ENCODE measurements at places on chromosomes 1 and 21.

DNA sequence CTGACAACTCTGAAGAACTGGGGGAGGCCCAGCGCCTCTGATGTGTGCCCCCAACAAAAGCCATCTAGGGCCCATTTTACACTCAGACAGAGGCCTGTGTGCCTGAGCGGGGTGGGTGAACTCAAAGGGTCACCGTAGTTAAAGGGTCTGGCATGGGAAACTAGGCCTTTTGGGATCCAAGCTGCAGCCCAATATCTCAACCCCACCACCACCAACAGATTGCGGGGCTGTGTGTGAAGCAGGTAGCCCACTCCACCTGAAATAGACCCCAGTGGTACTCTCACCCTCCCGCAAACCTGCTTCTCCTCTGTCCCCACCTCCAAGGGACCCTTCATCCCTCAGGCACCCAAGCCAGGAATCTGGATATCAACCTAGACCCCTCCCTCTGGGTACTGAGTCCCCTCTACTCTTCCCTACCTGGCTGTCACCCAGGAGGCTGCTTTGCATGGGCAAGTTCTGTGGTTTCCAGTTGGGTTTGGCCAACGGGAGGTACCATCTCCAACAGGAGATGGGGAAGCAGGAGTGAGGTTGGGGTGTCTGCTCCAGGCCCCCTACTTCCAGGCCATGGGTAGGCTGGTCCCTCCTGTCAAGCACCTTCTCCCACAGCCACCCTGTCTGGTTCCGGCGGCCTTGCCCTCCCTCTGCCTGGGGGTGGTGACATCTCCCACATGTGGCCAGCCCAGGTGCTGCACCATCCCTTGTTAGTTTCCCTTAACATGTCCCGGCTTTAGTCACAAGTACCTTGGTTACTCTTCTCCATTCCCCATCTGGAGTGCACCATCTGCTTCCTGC lies 35.2 kb upstream of the LRP8 start:
- no peak for DNase-seq

GRCh38 chr1:204565617-204566582 lies 49.7 kb downstream of the MDM4 start:
- DNase-seq: peak; percentile 16

- no peak for DNase-seq
These were observed 140.6 kb downstream of the SYF2 start for GRCh38 chr1:25091658-25092057.

- DNase-seq: no peak
These were observed 1.6 kb downstream of the TADA1 start for GRCh38 chr1:166874464-166874863.

- no peak for DNase-seq
These were observed 484 bp upstream of the RHOC start for GRCh38 chr1:112707221-112708001.

DNA sequence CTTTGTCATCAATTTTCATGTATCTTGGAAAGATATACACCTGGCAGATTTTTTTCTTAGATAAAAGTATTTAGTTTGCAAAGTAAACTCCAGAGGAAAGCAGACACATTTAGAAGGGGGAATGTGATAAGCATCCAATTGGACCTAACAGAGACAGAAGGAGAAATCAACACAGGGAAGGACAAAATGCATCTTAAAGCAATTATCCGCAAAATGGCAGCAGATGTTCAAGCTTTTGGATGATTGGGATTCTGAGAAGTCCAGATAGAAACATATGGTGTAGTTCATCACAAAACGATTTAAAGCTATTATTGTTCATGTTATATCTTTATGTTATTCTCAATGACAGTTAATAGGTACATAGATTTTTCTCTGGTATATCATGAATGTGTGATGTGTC lies 1153.1 kb upstream of the B3GALT2 start:
- no peak for DNase-seq

- no peak for DNase-seq
These were observed 37.2 kb upstream of the HNRNPU start for GRCh38 chr1:244901400-244902015.

DNA sequence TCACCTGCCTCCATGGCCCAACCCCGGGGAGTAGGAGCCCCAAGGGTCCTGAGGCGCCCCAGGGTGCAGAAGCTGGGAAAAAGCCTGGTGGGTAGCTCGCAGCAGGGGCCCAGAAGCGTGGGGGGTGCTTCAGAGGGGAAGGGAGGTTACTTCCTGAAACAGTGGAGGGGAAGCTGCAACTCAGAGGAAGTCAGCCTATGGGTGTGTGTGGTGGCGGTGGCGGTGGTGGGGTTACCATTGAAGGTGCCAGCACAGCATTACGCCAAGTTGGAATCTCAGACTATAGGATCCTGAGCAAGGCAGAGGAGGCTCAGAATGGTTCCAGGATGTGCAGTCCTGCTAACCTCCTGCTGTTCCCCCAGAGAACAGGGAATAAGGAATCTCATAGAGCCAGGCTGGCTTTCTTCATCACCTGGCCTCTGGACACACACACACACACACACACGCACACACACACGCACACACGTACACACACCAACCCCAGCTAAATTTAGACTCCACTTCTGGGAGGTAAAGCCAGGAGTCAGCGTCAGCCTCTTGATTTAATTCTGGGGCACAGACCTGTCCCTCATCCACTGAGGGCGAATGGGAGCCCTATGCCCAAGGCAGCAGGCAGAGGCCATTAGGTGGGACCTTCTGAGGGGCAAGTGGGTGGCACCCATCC lies 1.3 kb downstream of the DENND4B start:
- DNase-seq: no peak

DNA sequence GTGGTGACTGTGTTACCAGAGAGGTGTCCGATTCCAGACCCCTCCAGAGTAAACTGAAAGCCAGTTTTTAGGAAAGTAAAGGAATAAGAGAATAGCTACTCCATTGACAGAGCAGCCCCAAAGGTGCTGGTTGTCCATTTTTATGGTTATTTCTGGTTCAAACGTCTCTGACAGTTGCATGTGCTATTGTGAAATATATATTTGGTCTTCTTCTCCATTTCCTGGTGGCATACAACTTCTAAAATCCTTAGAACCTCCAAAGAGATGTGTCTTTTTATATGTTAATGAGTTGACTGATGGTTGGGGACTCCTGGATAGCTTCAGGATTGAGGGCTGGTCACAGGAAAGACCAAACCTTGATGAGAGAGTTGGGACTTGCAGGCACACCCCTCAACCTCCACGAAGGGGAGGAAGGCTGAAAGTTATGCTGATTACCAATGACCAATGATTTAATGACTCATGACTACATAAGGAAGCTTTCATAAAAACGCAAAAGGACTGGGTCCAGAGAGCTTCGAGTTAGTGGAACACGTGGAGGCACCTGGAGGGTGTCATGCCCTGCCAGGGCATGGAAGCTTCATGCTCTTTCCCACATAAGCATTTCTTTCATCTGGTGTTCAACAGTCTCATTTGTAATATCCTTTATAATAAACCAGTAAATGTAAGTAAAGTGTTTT lies 100.7 kb downstream of the SLC16A1 start:
- no peak for DNase-seq

DNA sequence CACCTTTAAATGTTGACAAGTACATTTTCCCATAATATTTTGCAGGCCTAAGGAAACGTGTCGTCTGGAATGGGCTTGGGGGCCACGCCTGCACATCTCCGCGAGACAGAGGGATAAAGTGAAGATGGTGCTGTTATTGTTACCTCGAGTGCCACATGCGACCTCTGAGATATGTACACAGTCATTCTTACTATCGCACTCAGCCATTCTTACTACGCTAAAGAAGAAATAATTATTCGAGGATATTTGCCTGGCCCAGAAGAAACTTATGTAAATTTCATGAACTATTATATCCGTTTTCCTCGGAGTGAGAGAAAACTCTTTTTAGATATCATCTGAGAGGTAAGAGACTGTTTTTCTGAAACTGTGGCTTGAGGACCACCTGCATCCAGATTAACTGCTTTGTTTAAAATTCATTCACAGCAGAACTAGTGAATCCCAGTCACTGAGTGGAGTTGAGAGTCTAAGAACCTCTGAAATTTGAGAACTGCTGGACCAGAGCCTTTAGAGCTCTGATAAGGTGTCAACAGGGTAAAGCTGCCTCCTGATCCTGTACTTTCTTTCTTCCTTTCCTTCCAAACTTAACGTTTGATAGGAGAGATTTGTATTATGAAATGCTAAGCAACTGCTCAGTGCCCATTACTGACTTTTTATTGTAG lies 811 bp downstream of the EXO1 start:
- no peak for DNase-seq

DNA sequence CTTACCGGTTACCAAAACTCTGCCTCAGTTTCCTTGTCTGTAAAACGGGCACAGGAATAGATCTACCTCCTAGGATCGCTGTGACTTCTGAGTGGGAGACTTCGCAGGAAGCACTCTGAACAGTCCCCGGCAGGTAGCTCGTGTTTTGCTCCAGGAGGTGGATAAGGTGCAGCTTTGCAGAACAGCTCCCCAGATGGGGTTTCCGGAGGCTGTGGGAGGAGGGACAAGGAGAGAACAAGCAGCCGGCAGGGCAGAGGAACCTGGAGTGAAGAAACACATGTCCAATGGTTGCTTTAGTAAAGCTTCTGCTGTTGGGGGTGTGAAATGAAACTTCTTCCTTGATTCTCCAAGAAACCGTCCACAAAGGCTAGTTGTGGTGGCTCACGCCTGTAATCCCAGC lies 95.5 kb upstream of the TARDBP start:
- no peak for DNase-seq

- DNase-seq: no peak
These were observed 4.8 kb downstream of the S1PR1 start for GRCh38 chr1:101241485-101242225.

GRCh38 chr1:224541901-224542630 lies 74.1 kb upstream of the CNIH3 start:
- no peak for DNase-seq

DNA sequence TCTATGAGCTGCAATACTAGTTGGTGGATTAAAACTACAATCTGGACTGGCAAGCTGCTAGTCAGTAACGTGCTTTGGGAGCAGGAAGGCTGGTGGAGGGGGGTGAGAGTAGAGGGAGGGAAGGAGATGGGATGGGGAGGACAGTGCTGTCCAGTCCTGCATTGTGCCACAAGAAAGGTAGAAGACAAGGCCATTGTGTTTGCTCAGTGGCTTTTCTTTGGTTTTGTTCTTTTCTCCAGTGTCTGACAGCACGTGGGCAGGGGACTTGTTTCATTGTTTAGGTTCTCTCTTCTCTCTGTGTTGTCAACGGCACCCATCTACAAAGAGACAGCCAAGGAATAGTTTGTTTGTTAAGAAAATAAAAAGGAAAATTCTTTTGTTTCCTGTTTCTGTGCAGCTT lies 362.8 kb upstream of the PLXNA2 start:
- no peak for DNase-seq

DNA sequence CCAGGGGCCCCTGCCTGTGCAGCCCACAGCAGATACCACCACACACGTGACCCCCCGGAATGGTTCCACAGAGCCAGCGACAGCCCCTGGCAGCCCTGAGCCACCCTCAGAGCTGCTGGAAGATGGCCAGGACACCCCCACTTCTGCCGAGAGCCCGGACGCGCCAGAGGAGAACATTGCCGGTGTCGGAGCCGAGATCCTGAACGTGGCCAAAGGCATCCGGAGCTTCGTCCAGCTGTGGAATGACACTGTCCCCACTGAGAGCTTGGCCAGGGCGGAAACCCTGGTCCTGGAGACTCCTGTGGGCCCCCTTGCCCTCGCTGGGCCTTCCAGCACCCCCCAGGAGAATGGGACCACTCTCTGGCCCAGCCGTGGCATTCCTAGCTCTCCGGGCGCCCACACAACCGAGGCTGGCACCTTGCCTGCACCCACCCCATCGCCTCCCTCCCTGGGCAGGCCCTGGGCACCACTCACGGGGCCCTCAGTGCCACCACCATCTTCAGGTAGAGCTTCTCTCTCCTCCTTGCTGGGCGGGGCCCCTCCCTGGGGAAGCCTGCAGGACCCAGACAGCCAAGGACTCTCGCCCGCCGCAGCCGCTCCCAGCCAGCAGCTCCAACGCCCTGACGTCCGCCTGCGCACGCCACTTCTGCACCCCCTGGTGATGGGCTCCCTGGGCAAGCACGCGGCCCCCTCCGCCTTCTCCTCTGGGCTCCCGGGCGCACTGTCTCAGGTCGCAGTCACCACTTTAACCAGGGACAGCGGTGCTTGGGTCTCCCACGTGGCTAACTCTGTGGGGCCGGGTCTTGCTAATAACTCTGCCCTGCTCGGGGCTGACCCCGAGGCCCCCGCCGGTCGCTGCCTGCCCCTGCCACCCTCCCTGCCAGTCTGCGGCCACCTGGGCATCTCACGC lies 51.0 kb downstream of the COL18A1 start:
- DNase-seq: no peak

- no peak for DNase-seq
These were observed 25.5 kb downstream of the SPAG17 start for GRCh38 chr1:118159569-118159968.
